ENCODE measurements at places on chromosomes 2 and 18.

GRCh38 chr2:56860991-56861390 lies 677.2 kb downstream of the CCDC85A start:
- no peak for DNase-seq

DNA sequence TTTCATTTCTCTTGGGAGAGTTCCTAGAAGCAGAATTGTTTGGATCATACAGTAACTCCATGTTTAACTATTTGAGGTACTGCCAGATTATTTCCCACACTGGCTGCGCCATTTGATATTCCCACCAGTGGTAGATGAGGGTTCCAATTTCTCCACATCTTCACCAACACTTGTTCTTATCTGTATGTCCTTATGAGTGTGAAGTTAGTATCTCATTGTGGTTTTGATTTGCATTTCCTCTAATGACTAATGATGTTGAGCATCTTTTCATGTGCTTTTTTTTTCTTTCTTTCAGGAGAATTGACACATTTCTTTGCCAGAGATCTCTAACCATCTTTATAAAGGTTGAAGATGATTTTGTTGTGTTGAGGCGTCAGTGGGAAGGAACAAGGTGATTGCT lies 4.1 kb upstream of the MGAT5 start:
- no peak for DNase-seq

DNA sequence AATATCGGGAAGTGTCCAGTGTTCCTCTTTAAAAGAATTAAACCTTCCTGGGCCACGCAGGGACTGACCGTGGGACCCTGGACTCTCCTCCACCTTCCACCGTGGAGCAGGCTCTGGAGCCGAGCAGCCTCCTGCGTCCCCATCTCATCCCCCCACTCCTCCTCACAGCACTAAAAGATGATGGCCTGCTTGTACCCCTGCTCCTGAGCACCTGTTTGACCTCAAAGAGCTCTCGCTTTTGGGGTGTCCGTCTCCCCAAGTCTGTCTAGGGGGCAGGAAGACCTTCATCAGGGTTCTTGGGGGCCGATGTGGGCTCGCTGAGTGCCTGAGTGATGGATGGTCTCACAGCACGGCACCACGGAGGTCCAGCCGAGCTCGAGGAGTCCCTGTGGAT lies 1.2 kb upstream of the SDC1 start:
- no peak for DNase-seq

DNA sequence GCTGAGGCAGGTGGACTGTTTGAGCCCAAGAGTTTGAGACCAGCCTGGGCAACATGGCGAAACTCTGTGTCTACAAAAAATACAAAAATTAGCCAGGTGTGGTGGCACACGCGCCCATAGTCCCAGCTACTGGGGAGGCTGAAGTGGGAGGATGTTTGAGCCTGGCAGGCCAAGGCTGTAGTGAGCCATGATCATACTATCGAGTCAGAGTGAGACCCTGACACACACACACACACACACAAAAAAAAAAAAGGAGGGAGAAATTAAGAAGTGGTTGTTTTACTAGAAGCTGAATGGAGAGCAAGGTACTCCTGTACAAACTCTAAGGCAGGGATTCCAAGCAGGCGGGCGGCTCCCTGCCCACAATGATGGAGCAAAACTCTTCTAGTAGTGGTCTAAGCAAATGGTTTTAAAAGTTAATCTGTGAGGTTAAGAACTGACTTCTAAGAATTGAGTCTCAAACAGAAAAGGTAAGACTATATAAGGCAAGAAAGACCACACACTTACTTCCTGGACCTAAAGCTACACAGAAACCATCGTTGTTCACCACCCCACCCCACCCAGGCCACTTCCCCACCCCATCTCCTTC lies 2.6 kb downstream of the ANKRD44 start:
- no peak for DNase-seq

- DNase-seq = no peak
Observed at GRCh38 chr2:71802556-71802955, 345.1 kb downstream of the CYP26B1 start.

- no peak for DNase-seq
Observed at GRCh38 chr18:65620076-65620696, 130.6 kb upstream of the CDH7 start.

DNA sequence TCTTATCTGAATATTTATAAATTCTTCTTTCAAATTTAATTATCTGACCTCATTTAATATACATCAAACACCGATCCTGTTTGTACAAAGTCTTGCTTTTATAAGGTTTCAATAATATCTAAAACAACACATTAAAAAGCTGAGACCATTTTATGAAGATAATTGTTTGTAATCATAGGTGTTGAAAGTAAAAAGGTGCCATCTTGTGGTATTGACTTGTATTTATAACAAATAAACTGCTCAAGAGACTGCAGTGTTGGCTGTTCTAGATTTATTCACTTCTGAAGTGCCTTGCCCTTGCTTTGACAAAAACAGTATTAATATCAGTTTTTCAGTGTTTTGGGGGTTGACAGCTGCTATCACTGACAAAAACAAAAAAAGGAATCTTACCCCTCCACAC lies 286.8 kb upstream of the HNMT start:
- no peak for DNase-seq

GRCh38 chr2:86087936-86088850 lies 17.5 kb downstream of the POLR1A start:
- DNase-seq = no peak

All from fibroblast of villous mesenchyme (primary cell).